ENCODE measurements at places on chromosomes 6 and 20.

- DNase-seq = peak; percentile 44
Observed at GRCh38 chr6:100730001-100730980, 150.8 kb downstream of the ASCC3 start.

GRCh38 chr20:55172310-55173002 is 697.1 kb downstream of the DOK5 start:
- no peak for DNase-seq

GRCh38 chr6:160124605-160125004 is 3.0 kb downstream of the SLC22A1 start:
- no peak for DNase-seq

- DNase-seq = no peak
Observed at GRCh38 chr6:143695130-143695968, 17.6 kb downstream of the PHACTR2 start.

DNA sequence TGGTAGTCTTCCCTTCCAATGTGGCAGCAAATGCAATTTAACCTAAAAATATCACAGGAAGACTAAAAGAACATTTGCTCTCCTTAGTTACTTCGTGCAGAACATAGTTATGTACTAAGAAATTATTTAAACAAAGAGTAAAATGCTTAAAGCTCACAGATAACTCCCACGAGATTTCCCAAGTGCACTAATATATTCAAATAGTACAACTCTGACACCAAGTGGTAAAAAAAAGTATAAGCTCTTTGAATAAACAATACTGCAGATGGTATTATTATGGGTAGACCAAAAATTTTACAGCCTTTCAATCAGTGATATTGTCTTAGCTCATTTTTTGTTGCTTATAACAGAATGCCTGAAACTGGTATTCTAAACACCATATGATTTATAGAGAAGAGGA is 52.8 kb upstream of the FILIP1 start:
- DNase-seq = no peak

DNA sequence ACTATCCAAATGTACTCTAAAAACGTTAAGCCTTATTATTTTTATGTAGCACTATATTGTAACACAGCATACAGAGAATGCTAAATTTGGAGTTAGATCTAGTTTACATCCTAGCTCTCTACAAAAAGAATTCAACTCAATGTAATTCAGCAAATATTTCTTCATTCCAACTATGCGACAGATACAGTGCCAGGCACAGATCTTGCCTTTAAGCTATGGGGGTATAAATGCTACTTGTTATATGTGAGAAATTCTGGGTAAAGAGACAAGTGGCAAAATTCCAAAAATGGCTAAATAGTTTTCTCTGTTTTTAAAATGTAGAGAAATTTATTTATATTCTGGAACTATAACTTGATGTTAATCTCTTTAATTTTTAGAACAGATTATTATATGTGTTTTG is 63.2 kb downstream of the SEL1L2 start:
- no peak for DNase-seq

DNA sequence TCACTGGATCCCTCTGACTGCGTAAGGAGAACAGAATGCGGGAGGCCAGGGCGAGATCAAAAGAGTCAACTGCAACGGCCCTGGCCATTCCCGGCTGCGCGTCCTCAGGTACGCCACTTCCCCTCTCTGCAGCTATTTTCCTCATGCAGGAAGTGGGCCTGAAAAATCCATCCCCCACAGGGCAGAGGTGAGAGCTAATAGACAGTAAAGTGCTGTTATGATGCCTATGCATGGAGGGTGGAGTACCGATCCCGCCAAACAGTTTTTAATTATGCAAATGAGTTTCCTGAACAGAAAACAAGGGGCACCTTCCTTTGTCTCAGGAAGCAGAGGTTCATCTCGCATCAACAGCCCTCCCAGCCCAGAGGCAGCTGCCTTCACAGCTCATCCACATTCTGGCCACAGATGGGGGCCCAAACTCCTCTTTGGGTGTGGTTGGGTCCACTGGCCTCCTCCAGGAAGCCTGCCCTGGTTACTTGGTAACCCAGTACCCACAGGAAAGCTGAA is 9.3 kb downstream of the PREX1 start:
- DNase-seq = no peak

GRCh38 chr6:137734875-137735182 is 132.2 kb upstream of the TNFAIP3 start:
- no peak for DNase-seq

DNA sequence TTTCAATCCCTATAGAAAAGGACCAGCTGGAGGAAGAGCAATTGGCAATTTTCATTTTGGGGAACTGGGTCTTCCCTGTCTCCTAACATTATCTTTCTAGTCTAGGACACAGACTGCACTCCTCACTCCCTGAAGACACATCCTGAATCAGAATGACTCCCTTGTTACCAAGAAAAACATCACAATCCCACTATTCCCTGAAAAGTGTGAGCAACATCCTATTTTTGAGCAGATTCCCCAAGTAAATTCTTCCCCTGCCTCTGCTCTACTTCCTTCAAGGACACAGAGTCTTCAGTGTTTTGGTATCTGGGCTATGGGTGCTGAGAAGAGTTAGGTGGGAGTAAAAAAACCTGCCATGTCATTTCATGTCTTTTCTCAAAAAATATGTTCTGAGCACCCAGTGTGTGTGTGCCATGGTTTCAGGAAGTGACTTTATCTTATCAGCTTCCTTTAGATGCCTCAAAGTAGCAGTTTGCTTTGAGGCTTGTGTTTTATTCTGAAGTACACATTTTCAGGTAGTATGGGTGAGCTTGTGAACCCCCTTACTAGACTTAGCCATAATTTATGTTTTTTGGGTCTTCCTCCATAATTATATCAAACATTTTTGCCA is 12.4 kb downstream of the LAMA4 start:
- DNase-seq = no peak

GRCh38 chr20:4971064-4971463 is 30.2 kb downstream of the SLC23A2 start:
- DNase-seq = no peak

DNA sequence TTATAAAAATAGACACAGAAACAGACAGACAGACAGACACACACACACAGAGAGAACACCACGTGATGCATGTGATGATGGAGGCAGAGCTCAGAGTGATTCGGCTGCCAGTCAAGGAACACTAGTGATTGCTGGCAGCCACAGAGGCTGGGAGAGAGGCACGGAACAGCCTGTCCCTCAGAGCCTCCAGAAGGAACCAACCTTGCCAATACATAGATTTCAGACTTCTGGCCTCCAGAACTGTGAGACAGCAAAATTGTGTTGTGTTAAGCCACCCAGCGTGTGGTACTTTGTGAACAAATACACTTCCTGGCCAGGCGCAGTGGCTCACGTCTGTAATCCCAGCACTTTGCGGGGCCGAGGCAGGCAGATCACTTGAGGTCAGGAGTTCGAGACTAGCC is 9.5 kb upstream of the PARD6B start:
- no peak for DNase-seq

DNA sequence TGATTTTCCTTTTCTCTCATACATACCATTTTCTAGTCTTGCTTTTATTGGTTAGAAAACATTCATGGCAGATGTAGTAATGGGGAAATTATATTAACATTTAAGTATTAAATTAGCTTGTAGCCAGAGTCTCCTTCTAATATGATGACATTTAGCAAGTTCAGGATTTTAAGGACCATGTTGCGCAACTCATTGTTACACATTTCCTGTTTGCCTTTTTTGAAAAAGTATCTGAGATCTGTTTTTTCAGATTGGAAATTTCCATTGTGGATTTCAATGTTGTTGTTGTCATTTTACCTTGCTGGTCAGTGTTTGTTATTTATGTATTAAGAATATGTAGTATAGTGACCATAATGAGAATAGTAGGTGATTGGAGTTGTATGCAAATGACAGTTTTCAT is 38.7 kb downstream of the CDKAL1 start:
- no peak for DNase-seq

DNA sequence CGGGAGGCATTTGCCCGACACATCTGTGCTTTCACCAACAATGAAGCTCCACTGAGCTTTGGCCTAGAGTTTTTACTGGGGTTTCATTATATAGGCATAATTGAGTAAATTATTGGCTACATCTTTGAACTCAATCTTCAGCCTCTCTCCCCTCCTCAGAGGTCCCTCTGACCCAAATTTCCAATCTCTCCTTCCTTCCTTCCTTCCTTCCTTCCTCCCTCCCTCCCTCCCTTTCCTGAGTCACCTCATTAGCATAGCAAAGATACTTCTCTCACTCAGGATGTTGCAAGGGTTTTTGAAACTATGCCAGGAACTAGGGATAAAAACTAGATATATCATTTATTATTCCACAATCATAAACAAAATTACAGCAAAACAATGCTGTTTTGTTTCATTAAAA is 238.2 kb upstream of the PRND start:
- DNase-seq = no peak

DNA sequence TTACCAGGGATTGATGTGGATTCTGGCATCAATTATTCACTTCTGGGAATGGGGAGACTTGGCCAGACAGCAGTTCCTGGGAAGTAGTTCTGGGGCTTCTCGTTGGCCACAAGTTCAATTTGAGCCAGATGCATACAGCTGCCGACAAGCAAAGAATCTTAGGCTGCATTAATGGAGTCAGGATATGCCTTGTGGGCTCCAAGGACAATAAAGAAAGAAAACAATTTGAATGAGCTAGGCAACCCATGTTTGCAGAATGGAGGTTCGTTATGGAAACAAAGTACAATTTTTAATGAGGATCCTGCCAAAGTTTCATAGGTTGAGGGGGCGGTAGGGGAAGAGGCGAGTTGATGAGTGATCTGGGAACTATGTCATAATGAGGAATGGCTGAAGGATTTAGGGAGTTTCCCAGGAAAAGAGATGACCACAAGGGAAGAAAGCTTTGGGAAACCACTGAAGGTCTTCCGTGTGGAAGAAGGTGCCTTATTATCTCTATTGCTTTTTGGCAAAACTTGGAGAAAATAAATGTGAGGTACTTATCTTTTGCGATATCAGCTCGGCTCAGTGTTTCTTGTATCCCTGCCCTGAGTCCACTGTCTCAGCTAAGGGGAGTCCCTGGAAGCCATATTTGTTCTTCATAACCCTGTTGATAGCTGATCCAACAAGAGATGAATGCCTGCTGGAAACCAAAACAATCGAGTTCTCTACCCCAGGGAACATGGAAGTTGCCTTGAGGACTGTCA is 181.0 kb upstream of the ZNF217 start:
- no peak for DNase-seq

DNA sequence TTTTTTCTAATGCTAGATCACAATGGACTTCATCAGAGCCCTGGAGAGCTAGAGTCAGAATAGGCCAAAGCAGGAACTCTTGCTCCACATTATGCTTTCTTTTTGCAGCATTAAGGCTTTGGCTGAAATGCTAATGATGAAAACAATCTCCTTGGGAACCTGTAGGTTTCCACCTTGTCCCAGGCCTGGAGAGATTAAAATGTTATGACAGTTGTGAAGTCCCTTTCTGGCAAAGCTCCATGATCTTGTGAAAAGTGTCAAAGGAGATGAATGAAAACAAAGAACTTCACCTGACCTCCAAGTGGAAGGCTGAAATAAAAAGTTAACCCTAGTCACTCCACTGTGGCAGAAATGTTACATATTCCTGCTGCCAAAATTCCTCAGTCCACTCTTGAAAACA is 64.0 kb upstream of the LRRC1 start:
- no peak for DNase-seq

DNA sequence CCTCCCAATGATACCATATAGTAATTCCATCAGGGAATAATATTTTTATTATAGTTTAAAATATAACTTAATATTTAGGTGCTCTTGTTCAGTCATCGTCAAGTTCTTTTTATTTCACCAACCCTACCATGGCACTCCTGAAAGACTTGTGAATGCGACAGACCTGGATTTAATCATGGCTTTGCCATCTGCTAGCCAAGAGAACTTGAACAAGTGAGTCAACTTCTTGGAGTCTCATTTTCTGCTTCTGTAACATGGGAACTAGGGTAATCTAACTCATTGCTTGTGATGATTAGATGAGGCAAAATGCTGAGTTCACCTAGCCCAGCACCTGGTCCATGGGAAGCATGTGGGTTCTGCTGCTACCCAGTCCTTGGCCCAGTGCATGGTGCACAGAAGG is 62.9 kb downstream of the ESR1 start:
- DNase-seq = no peak

DNA sequence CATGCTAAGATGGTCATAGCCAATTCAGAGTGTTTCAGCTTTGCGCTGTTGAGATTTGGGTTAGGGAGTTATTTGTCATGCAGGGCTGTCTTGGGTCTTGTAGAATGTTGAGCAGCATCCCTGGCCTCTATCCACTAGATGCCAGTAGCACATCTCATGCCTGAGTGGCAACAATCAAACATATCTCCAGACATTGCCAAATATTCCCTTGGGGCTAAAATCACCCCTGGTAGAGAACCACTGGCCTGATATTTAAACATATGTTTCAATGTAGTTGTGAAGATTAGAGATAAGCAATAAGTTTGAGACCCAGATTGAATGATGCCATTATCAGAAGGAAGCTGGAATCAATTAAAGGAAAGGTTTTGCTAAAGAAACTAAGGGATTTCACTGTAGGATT is 463.3 kb downstream of the DOK5 start:
- DNase-seq = no peak

DNA sequence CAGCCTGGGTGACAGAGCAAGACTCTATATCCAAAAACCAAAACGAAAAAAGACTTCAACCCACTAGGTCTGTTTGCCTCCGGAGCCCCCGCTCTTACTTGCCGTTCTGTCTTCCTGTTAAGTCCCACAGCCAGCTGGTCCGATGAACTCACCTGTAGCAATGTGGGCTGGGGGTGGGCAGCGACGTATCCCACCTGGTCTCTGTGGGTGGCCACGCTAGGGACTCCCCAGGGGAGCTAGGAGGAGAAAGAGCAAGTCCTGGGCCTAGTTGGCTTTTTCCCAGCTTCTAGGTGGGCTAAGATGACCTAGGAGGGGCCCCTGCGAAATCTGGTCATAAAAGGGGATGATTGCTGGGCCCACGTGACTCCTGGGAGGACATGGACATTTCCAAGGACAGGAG is 166.0 kb upstream of the KCNG1 start:
- DNase-seq = no peak

- no peak for DNase-seq
Observed at GRCh38 chr6:12656906-12657305, 59.7 kb upstream of the PHACTR1 start.

Measured in NCI-H187 (cell line).